ENCODE measurements at places on chromosomes 3 and 15. TPM values are rescaled to one million over a fixed set of nuclear protein-coding genes. Genes with fewer than 3 reads are reported as not detected.

Gene GABRG3
- total RNA-seq, result not detected

DNA sequence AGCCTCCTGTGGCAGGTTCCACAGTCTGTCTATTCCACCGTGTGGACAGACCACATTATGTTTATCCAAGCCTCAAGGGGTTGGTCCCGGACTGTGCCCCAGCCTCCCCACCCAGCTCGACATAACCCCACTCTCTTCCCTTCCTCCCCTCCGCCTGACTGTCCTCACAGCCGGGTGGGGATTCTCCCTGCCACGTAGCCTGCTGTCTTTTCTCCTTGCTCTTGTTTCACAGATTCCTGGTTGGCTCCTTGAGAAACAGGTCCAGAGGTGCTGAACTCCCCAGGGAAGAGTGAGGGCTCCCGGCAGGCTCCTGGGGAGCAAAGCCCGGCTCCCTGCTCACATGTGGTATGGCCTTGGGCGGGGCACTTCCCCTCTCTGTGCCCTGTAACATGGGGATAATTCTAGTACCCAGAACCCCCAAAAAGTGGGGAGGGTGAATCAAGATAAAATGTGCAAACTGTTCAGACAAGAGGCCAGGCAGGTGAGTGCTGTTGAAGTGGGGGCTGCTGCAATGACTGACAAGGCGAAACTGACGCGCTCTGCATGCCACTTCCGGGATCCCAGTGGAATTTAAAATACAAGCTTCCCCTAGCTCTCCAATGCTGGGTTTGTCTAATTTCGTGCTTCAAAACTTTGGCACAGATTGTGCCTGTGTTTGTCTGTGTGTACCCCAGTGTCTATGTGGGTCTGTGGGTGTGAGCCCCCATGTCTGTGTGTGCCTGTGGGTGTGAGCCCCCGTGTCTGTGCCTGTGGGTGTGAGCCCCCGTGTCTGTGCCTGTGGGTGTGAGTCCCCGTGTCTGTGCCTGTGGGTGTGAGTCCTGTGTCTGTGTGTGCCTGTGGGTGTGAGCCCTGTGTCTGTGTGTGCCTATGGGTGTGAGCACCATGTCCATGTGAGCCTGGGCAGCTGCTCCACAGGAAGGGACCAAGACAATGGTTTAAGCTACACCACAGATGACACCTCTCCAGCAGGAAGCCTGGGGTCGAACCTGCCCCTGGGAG is 160.6 kb upstream of the IQSEC1 start:
- no peak for DNase-seq

Gene GPR156
- total RNA-seq, result 0.74 TPM

GRCh38 chr3:15795651-15796308 is 2.0 kb downstream of the ANKRD28 start:
- no peak for DNase-seq

DNA sequence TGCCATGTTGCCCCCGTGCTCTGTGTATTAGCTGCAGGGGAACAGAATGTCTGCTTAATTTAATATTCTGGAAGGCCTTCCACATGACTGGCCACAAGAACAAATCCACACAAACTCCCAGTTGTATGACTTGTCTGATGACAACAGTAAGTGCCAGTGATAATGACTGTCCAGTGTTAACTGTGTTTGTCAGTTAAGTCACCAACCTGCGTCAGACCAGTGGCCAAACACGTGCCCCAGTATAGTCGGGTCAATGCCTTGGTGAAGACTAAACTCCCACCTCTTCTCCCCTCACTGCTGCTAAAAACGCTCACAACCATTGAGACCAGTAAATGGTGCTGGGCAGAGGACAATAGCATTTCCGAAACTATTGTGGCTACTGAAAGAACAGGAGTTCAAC is 9.8 kb upstream of the ATP13A5 start:
- DNase-seq, result no peak

Gene PRSS50
- not detected for total RNA-seq

DNA sequence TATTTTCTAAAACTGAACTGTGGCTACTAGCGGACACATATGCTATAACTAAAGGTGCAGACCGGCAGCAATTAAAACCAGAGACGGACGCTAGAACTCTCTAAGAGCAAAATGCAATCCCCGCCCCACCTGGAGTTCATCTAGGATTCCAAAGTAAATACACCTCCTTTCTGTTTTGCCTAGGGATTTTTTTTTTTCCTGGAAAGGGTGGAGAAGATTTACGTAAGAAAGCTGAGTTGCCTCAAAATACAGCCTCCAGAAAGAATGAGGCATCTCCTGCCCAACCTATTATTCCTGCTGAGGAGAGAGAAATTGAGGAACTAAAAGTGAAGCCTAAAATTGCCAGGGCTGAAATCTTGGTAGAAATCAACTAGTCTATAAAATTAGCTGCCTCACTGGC is 150.2 kb downstream of the TP63 start:
- DNase-seq, result no peak

Gene SLCO2A1
- total RNA-seq, result 15.1 TPM

DNA sequence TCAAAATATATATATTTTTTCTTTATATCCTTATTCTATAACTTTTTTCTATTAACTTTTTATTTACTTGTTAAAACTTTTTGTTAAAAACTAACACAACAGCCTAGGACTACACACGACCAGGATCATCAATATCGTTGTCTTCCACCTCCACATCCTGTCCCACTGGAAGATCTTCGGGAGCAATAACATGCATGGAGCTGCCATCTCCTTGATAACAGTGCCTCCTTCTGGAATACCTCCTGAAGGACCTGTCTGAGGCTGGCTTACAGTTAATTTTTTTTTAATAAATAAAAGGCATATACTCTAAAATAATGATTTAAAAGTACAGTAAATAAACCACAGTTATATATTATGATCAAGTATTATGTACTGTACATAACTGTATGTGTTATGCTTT is 58.9 kb downstream of the SFMBT1 start:
- no peak for DNase-seq

Gene ADAMTS7
- 20.8 TPM for total RNA-seq

DNA sequence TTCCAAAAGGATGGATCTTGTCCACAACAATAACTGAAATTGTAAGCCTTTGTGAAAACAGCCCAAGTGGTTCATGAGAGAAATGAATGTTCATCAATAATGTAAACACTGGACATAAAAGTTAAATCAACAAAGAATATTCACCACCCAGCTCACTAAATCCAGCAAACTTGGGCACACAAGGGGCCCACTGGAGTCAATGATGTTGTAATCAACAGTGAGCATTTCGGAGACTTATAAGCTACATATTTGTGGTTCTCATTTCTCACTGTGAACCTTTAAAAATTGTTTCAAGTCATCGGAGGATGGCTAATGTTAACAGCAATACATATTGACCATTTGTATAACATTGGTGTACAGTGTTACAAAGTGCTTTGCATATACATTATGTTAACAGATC is 63.1 kb downstream of the VGLL4 start:
- DNase-seq, result no peak

- DNase-seq, result no peak
Observed at GRCh38 chr15:82570721-82571508, 30.7 kb upstream of the RPS17 start.

DNA sequence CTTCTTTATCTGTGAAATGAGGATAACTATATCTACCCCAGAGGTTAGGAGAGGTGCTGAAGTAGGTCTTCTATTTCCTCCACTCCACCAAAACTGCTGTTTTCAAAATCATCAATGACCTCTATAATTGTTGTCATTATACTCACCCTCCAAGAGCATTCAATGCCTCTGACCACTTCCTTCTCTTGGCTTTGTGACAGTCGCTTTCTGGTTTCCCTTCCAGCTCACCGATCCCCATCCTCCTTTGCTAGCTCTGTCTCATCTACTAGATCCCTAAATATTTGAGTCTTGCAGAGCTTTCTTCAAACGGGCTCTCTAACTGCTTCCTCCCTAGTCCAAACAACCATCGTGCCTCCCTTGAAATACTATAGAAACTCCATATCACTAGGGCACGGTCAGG is 153.5 kb downstream of the RPLP1 start:
- peak; percentile 1 for DNase-seq

Gene GADL1
- not detected for total RNA-seq

GRCh38 chr3:4981665-4982494 is 2.6 kb downstream of the BHLHE40 start:
- no peak for DNase-seq

DNA sequence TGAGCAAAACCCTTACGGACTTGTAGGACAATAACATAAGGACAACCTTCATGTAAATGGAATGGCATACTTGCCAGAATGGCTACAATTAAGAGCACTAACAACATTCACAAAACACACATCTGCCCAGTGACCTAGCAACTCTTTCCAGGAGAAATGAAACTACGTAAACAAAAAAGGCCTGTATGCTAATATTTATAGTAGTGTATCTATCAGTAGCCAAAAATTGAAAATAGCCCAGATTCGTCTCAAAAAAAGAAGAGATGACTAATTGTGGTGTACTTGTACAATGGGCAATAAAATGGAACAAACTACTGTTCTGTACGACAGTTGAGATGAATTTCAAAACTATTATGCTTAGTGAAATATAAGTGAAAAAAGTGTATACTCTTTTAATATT is 38.4 kb downstream of the CMC1 start:
- DNase-seq, result no peak

Gene SPTBN5
- total RNA-seq, result 1.3 TPM

- DNase-seq, result no peak
Observed at GRCh38 chr15:89599021-89599420, 23.8 kb downstream of the TICRR start.

DNA sequence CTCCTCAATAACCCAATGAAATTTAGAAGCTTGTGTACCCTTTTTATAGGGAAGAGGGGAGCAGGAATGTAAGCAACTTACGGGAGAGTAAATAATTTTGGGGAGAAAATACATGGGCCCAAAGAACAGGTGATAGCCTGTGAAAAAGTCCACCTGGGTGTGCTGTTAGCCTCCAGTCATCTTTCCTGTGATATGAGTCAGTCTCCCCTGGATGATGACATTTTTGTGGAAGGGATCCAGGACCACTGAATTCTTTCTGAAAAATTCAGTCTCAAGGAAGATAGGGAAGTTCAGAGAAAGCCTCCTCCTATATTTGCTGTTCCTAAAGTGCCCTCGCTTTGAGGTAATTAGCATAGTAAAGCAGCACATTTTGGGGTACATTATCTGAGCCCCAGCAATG is 149.8 kb downstream of the SQOR start:
- no peak for DNase-seq

DNA sequence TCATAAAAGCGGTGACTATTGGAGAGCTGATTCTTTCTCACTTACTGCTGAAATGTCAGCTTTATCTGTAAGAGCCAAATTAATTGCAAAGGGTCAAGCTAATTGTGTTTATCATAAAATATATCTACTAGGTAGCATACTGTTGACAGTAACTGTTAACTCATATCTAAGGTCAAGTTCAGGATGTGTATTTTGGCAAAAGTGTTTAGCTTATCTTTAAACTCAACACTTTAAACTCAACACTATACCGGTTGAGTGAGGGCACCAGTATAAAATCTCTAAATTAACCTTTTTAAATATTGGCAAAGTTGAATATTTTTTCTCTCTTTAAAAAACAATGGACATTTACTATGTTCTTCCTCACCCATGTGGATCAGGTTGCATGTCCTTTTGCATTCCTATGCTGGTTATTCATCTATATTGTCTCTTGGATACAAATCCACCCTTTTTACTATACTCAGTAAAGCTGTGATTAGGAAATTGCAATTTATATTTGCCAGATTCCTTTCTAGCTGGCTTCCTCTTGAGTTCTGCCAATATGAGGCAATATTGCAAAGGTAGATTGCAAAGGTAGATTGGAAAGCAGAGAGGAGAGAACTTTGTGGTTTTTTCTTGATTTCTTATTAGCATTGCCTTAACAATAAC is 344.6 kb upstream of the DCBLD2 start:
- no peak for DNase-seq

DNA sequence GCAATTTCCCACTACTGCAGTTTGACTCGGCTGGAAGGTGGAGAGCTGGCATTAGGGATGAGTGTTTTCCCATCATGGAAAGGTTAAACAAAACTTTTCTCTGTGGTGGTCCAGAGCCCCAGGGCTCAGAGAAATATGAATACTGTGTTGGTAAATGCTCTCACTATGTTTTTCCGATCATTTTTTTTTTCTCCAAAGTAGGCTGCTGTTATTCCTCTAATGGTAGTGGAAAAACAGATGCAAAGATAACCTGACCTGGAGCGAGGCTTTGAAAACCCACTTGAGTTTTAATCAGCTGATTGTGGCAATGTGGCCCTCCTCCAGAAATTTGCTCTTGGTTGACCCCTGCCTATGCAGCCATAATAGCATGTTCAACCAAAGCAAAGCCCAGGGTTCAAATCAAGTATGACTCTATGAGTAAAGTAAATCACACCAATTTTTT is 320.8 kb upstream of the CTNNB1 start:
- DNase-seq, result no peak

DNA sequence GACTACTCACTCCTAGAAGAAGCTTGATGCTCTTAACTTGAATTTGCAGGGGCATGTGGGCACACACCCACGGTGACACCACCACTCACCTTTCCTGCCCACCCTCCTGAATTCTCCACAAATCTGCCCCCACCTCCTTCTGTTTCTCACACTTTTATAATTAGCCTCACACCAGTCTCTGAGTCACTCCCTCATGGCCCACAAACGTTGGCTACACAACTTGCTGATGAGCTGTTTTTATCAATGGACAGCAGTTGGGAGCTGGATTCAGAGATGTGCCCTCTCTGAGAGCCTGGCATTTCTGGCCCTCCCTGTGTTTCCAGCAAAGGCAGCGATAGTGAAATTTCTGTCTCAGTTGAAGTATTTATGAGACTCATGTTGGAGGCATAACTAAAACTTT is 1.3 kb downstream of the COLQ start:
- no peak for DNase-seq

Gene GABRR3
- not detected for total RNA-seq

Gene MORC1
- not detected for total RNA-seq

- DNase-seq, result no peak
Observed at GRCh38 chr3:95228416-95228815, 1165.6 kb downstream of the NSUN3 start.

DNA sequence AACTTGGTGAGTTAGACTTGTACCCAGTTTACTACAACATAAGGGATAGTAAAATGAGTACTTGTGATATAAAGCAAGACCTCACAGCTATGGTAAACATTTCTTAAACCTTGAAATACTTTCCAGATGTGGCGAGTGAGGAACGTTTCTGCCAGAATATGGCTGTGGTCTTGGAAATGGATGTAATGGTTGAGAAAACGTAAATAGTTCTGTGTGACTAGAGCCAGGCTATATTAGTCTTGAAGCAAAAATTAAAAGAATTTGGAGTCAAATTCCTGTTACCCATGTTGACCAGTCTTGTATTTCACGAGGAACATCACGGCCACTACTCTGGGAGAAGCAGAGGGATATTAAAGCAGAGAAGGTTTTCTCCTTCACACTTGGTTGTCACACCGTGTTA is 15.3 kb downstream of the OR4F15 start:
- no peak for DNase-seq

- DNase-seq, result peak; percentile 82
Observed at GRCh38 chr15:100681335-100681746, 79.0 kb downstream of the ASB7 start.

Gene MEIS2
- 29.8 TPM for total RNA-seq

Gene CPLX3
- total RNA-seq, result 1.1 TPM

DNA sequence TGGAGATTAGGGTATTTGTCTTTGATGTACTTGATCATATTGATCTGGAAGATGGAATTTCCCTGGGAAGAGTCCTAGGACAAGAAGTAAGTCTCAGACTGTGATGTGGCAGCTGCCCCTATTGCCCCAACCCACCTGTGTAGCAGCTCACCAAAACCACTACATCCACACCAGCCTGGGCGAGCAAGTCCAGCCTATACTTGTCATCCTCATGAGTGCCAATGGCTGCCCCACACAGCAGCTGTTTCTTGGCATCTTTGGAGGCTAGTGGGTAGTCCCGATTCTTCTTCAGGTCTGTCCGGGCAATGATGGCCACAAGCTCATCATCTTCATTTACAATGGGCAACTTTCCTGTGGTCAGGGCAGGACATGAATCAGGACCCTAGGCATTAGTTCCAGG is 2.7 kb downstream of the IMPDH2 start:
- no peak for DNase-seq

Gene DLG1
- 24.4 TPM for total RNA-seq

Gene TUSC7
- total RNA-seq, result not detected

Data from right atrium auricular region (tissue), 2 donors.